Right cardiac atrium (tissue), 5 donors: ENCODE measurements at places on chromosomes 11 and 22.

GRCh38 chr11:30016588-30017363 lies at the start of gene KCNA4:
Gene KCNA4 (minus strand): TSS chr11:30017030. CDS start chr11:30012678, 4,352 bp downstream.
- DNase-seq, result peak; percentile 67

DNA sequence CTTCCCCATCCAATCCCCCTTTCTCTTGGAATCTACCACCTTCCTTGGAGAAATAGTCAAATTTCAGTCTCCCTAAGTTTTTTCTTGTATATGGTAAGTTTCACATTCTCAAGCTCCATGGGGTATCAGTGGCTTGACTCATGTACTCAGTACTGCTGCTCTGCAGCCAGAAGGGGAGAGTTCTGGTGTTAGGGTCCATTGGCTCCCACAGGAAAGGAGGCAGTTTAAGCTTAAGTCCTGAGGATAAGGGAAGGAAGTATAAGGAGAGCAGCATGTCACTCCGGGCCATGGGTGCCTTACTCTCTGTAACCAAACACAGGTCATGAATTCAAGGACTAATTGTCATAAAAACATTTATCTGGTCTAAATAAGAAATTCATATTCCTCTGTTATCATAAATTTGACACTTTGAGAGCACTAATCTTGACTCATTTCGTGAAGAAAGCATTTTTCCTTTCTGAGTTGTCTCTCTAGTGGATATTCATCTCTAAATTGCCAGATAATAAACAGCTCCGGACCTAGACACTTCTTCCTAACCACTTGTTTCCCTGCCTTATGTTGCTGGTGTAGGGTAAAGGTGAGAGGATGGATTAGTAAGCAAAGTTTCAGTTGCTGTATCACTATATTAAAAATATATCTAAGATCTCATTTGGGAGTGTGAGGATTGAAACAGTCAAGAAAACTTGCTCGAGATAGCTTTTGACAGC lies 20.1 kb upstream of the SORL1 start:
- DNase-seq, result no peak

DNA sequence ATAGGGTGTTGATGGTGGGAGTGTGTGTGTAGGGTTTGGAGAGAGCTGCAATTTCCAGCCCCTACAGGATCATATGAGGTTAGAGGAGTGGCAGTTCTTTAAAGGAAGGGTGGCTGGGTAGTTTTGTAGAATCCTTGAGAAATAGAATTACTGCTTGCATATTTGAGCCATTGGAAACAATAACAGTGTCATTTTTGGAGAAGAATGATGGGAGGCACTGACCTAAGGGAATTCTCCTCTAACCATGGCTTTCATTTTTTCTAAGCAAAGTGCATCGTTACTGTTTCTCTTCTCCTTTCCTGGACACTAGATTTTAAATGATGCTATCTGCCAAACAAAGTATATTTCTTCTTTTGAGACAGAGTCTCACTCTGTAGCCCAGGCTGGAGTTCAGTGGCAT lies 66.9 kb upstream of the RRM1 start:
- DNase-seq, result no peak

GRCh38 chr22:44363013-44363979 lies 50.5 kb upstream of the SHISAL1 start:
- DNase-seq, result peak; percentile 98

- DNase-seq, result no peak
These were observed 15.0 kb downstream of the NEAT1 start for GRCh38 chr11:65437436-65438227.

- DNase-seq, result no peak
These were observed 82.2 kb downstream of the FLI1 start for GRCh38 chr11:128776069-128776423.

DNA sequence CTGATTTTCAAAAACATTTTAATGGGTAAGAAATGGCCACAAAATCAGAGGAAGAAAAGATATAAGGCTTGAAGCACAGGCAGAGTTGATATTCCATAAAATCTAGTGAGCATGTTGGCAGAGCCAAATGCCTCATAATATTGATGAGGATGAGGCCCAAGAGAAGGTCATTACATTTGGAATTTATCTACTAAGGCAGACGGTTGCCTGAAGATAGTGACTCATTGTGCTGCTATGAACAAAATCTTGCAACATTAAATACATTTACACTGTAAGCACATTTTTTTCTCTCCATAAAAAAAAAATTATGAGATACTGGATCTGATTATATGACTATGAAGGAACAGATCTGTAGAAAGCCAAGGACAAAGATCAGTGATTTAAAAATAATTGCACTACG lies 881.4 kb upstream of the CHORDC1 start:
- no peak for DNase-seq

DNA sequence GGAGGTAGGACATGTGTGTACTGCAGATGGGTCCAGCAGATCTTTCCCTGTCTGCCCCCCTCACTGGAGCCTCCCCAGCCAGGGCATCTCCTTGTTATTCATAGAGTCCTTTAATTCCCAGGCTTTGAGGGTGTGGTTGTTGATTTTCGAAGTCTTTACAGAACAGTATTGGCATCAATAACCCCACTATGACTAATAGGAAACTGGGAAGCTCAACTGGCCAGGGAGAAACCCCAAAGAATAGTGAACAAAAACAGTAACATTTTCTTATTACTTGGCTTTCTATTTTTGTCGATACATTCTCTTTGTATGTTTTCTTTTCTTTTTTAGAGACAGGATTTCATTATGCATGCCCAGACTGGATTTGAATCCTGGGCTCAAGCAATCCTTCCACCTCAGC lies 57.9 kb downstream of the NF2 start:
- DNase-seq, result no peak

- no peak for DNase-seq
These were observed 991 bp upstream of the OSM start for GRCh38 chr22:30267382-30268302.

GRCh38 chr11:117096201-117096991 lies 1.8 kb downstream of the SIK3 start:
- DNase-seq, result no peak

- no peak for DNase-seq
These were observed 31.3 kb downstream of the SERPINH1 start for GRCh38 chr11:75593286-75593915.

- DNase-seq, result peak; percentile 64
These were observed 15.8 kb downstream of the UPB1 start for GRCh38 chr22:24510637-24511625.

GRCh38 chr11:9313648-9314290 lies 624 bp downstream of the TMEM41B start:
- DNase-seq, result no peak

DNA sequence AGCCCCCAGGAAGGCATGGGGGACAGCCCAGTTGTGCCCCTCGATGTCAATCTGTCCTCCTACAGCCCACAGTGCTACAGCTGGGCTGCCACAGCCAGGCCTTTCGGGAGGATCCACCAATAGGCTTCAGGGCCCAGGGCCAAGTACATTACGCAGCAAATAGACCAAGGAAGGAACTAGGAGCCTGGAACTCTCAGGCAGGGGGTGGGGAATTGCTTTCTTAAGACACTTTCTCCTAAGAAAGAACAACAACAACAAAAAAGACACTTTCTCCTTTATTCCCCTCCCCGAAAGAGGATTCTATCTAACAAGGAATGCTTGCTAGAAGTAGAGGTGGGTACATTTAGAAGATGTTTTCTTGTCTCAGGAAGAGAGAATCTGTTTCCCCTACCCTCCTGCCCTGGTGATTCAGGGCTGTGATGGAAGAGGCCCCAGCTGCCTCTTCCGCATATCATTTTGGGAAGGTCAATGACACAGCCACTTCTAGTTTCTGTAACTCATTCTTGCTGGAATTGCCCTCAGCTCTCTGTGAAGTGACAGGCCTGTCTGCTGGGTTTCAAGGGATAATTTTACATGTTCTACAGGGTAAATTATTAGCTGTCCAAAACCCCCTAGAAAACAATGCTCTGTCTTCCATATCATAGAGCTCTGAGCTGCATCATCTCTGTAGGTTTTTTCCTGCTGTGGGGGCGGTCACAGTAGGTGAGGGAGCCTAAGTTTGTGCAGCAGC lies 6.0 kb upstream of the MALAT1 start:
- peak; percentile 90 for DNase-seq

DNA sequence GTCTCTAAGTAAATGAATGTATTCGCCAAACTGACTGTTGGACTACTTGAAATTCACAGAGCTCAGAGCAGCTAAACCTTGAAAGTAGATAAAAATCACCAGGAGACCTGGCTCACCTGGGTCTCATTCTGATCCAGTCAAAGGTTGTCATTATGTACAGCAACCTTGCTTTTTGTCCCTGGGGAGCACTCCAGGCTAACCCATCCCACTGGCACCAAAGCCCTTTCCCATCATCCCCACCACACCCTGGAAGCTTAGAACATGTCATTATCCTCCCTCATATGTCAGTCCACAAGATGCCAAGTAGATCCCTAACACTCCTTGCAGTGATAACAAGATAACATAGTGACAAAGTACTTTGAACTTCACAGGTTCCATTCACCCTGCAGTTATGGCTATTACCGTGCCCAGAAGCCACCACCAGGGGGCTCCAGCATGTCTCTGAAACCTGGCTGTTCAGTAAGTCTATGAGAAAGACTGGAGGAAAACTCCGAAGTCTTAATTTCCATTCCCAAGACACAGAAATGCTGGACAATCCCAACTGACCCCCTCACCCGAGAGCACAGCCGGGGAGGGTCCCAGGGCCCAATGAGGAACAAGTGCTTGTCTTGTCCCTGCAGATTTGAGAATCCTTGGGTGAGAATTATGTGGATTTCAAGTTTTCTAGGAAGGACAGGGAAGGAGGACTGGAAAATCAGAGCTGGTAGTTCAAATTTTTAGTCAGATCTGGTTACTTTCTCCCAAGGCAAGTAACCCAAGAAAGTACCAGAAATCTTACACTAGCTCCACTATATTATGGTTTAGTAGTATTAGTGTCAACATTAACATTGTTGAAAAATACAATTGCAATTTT lies 43.0 kb upstream of the USP47 start:
- DNase-seq, result peak; percentile 91

DNA sequence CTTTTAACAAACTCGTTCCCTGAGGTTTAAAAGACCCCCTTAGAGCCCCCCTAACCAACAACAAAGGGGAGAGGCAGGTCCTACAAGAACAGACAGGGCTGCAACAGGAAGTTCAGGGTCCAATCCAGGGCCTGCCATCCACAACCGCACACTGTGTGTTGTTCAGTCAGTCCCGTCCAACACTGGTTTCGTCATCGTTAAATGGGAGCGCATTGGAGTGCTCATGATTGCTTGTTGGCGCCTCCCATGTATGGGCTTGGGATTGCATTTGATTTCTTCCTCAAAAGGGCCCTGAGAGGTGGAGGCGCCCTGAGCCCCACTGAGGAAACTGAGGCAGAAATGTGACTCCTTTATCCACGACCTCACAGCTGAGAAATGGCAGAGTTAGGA lies 174.1 kb downstream of the MN1 start:
- no peak for DNase-seq

- peak; percentile 90 for DNase-seq
These were observed 577 bp upstream of the DKK3 start for GRCh38 chr11:12008790-12009616.

DNA sequence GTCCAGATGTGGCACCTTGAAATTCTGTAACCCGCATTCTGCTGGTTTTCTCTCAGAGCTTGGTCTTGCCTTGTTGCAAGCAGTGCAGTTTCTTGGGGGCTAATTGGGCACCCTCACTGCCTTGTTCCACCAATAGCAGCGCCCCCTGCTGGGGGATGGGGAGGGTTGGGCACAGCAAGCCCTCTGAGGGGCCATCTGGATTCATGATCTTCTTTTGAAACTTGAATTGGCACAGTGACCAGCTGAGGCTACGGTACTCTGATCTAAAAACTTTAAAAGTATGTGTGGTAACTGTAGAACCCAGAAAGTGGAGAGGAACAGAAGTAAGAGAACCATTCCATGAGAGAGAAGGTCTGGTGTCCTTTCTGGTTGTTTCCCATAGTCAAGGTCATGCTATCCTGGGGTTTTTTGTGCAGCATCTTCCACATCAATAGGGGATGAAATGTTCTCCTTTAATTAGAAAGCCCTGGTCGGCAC lies 64.2 kb downstream of the MED15 start:
- DNase-seq, result peak; percentile 75

DNA sequence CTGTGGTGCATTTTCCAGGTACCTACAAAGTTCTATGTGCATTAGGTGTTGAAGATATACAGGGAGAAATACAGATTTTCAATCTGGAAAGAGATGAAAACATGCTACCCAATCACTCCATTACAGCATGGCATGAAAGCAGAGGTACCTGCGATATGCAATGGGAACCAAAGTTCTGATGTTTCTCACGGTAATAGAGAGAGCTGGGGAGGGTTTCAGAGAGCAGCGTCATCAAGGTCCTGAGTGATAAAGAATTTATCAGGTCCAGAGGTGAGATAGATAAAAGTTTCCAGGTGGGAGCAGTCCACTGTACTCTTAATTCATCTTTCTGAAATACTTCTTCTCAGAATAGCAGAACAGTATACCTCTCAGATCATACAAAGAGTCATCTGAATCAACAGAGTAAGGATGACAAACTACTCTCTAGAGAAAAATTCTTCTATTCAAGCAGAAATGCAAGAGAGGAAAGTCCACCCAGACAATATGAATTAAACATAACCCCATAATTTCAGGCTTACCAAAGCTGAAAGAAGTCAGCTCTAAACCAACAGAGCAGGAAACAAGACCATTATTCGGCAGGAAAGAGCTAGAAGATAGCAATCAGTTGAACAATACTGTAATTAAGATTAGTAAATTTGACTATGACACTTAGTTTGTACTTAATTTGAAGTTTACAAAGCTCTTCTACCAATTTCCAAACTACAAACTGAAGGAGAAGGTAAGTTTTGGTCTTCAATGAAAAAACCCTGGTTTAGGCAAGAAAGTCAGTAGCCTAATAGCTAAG lies 12.8 kb downstream of the CTSC start:
- DNase-seq, result no peak

- DNase-seq, result peak; percentile 1
These were observed 22.1 kb downstream of the CHRDL2 start for GRCh38 chr11:74709175-74709574.

DNA sequence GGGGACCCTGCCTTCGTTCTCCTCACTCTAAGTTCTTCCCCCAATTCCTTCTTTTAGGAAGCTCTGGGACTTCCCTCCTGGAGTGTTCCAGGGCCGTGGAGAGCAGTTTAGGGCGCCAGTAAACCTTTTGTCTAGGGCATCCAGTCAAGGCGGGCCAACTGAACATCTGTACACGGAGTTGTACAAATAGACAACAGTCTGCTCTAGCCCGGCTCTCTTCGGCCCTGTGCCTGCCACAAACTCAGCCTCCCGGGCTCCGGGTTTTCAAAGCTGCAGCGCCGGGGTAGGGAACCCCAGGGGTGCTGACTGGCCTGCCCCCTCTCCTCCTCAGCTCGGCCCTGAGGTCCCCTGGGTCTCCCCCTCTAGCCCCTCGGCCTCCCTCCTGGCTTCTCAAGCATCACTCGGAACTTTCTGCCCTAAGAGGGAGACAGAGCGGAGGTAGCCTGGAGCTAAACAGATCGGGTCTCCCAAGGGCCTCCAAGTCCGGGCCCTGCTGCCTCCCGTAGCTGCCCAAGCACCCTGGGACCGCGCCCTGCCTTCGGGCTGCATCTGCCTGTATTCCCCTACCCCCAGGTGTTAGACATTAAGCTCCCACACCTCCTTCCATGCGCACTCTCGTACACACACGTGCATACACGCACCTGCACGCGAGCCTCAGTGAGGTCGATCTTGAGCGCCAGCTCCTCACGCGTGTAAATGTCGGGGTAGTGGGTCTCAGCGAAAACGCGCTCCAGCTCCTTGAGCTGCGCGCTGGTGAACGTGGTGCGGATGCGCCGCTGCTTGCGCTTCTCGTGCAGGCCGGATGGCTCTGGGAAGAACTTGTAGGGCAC lies 3.3 kb downstream of the PHOX2A start:
- peak; percentile 33 for DNase-seq
